Activated CD8-positive, alpha-beta memory T cell treated with anti-CD3 and anti-CD28 coated beads, Interleukin-2, amount 50 U/mL, for 4 hours (primary cell): ENCODE measurements at places on chromosomes 1 and 21.

GRCh38 chr1:172356620-172357019 is 63.9 kb upstream of the C1orf105 start:
- no peak for DNase-seq

- DNase-seq = no peak
Observed at GRCh38 chr1:31879981-31880608, 58.1 kb downstream of the PTP4A2 start.

- DNase-seq = no peak
Observed at GRCh38 chr1:2165646-2166045, 28.9 kb downstream of the FAAP20 start.

- no peak for DNase-seq
Observed at GRCh38 chr1:99218572-99218971, 45.7 kb upstream of the PLPPR4 start.

DNA sequence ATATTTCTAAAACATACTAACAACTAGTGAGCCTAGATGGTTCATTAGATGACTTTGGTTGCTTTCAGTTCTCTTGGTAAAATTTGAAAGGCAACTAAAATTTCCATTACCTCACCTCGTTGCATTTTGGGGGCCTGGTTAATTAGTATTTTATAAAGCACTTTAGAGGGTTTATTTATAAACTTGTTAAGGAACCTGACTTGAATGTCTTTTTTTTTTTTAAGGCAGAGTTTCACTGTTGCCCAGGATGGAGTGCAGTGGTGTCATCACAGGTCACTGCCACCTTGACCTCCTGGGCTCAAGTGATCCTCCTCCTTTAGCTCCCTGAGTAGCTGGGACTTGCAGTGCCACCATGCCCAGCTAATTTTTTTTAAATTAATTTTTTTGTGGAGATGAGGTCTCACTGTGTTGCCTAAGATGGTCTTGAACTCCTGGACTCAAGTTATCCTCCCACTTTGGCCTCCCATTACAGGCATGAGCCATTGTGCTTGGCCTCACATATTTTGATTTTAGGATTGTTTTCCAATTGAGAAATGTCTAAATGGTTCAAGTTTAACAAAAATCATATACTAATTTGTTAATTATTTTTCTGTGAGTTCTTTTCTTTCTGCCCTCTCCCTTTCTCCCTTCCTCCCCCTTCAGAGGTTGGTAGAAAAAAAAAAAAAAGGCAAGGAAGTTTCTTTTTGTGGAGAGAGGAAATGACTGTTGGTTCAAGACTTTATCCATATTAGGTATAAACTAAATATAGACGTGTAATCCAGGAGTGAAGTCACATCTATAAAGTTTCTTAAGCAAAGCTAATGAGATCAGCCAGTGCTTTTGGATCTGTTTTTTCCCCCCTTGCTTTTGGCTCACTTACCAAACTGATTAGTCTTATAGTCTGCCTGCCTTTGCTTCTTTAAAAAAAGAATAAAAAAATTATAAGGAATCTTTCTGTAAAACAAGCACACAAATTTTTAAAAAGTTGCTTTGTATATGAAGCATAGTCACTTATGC is 24.7 kb downstream of the CLIC4 start:
- no peak for DNase-seq

- DNase-seq = no peak
Observed at GRCh38 chr1:111516005-111516535, 12.6 kb upstream of the ADORA3 start.

- no peak for DNase-seq
Observed at GRCh38 chr1:84771895-84772294, 81.6 kb upstream of the SSX2IP start.

DNA sequence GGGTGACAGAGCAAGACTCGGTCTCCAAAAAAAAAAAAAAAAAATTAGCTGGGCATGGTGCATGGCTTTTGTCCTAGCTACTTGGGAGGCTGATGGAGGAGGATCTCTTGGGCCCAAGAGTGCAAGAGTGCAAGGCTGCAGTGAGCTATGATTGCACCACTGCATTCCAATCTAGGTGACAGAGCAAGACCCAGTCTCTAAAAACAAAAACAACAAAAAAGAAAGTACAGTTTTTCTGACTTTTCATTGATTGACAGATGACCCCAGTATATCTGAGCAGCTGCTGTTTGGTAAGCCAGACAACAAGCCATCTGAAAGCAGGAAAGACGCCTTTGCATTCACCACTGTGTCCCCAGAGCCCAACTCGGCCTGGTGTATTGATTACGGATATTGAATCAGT is 10.9 kb upstream of the DPT start:
- no peak for DNase-seq

- no peak for DNase-seq
Observed at GRCh38 chr1:226679262-226679661, 59.8 kb downstream of the ITPKB start.

DNA sequence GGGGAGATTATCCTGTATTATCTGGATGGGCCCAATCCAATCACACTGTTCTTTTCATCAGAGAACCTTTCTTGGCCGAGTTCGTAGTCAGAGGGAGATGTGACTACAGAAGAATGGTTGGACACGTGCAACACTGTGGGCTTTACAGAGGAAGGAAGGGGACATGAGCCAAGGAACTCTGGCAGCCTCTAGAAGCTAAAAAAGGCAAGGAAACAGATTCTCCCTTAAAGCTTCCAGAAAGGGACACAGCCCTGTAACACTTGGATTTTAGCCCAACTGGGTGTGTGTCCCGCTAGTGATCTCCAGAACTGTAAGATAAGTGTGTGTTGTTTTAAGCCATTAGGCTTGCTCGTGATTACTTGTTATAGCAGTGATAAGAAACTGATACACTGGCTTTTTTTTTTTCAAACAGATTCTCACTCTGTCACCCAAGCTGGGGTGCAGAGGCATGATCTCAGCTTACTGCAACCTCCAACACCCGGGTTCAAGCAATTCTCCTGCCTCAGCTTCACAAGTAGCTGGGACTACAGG is 53.9 kb upstream of the FBXO28 start:
- no peak for DNase-seq

DNA sequence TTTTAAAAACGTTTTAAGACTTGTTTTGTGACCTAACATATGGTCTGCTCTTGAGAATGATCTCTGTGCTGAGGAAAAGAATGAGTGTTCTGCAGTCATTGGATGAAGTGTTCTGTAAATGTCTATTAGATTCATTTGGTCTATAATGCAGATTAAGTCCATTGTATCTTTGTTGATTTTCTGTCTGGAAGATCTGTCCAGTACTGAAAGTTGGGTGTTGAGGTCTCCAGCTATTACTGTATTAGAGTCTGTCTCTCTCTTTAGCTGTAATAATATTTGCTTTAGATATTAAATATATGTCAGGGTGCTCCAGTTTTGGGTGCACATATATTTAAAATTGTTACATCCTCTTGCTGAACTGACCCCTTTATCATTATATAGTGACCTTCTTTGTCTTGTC is 43.2 kb downstream of the CELF3 start:
- DNase-seq = no peak

GRCh38 chr1:89930579-89930978 is 64.3 kb upstream of the ZNF326 start:
- DNase-seq = no peak

DNA sequence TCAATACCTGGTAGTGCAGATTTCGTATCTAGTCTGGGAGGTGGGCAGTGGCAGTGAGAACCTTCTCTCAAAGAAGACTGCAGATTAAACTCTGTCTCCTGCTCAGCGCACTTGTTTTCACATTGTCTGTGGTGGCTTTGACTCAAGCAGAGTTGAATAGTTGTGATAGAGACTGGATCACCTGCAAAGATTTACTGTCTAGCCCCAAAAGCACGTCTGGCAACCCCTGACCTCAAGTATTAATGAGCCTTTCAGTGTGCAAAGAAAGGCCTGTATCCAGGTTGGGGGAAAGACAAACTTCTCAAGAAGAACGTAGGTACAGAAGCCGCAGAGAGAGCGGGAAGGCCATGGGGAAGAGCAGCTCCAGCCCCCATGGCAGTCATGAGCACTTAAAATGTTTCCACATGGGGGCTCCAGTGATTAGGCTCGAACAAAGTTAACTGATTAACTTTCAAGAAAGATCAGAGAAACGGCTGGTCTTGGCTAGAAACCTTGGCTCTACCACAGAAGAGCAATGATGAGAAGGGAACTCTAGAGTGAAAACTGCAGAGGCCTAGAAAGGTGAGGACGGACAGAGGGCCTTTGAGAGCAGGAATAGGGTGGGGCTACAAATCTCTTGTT is 15.2 kb downstream of the HENMT1 start:
- no peak for DNase-seq

GRCh38 chr1:162912061-162912667 is 51.2 kb upstream of the CCDC190 start:
- no peak for DNase-seq

GRCh38 chr1:182368903-182369302 is 22.7 kb downstream of the GLUL start:
- DNase-seq = no peak

DNA sequence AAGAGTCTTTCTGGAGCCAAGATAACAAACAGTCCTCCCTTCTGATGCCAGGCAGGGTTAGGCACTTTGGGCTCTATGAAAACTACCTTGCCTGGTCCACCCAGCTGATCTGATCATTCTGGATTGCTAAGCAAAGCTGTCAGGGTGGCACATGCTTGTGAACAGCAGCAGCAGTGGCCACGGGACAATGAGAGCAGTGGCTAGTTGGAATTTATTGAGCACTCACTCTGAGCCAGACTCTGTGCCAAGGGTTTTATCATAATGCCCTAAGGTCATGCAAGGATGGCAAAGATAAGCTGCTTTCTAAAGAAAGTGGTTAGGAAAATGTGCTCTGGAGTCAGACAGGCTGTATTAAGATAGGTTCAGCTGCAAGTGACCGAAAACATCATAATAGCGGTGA is 390.4 kb upstream of the VAMP3 start:
- no peak for DNase-seq

GRCh38 chr1:151809985-151810556 is 4.9 kb upstream of the LINGO4 start:
- no peak for DNase-seq

GRCh38 chr1:188888386-188888785 is 1589.3 kb downstream of the BRINP3 start:
- no peak for DNase-seq

DNA sequence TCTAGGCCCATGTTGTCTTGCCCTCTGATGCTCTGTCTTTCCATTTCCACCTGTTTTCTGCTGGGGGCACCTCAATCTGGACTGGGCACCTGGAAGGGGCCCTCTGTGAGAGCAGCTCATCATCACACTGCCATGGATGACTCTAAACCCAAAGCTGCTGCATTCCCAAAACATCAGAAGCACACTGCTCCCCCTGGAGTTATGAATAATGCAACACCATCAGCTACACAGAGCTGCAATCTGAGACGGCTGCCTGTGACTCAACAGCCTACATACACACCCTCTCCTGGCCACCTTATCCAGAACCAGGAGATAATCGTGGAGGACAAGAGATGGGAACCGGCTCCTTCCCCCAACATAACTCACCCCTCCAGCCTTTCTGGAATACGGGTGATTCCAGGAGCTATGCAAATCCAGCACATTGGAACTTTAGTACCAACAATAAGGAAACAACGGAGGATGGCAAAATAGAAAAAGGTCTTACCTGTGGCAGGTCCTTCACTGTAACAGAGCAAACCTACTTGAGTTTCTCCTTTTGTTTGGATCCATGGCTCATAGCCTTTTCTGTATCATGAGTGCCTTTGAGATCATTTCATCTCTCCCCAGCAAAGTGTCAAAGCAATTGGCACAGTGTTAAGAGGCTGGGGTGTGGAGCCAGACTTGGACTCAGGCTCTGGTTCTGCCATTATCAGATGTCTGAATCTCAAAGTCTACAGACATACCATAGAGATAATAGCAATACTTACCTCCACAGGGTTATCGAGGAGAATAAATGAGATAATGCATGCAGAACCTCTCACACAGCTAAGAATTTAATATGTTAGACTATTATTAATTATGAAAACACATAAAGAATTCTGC is 29.3 kb downstream of the AK2 start:
- no peak for DNase-seq

DNA sequence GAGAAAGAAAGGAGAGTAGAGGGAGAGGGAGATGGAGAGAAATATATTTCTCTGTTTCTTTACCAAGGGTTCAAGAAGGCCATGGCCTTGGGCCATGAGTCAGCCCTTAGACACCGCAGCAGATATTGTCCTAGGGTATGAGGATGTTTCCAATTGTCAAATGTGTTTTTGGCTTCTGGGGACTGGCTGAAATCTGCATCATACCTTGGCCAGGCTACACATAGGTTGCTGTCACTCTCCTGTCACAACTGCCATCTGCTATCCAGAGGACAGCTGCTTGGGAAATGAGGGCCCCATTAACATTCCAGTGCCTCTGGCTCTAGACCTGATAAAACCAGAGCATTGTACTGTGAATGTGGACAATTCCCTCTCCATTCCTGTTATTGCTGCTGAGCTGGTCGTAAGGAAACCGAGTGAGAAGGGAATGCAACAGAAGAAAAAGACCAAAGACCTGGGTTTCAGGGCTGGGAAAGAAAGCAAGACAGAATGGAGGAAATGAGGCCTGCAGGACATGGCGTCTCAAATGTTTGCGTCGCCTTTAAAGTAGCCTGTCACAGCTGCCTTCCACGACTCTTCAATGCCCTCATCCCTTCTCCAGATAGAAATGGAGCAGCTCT is 8.8 kb upstream of the PIGC start:
- DNase-seq = no peak

- no peak for DNase-seq
Observed at GRCh38 chr1:165454091-165454610, 9.2 kb upstream of the RXRG start.

GRCh38 chr1:214632091-214632490 is 29.1 kb downstream of the CENPF start:
- DNase-seq = no peak

DNA sequence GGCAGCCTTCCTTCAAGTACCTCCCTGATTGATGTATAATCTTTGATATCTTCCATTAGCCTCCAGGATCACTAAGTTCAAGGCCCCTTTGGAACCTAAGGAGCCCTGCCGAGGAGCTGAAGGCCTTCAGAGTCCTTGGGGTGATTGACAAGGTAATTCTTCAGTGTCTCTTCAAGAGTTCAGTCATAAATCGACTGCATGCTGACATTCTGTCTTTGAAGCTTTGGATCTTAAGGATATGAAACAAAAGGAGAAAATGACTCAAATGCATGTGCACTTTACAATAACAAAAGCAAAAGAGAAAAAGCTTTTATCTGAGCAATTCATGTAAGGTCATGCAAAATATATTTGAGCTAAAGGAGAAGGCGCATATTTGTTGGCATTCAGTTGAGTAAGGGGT is 125.3 kb downstream of the RPS6KC1 start:
- DNase-seq = no peak

DNA sequence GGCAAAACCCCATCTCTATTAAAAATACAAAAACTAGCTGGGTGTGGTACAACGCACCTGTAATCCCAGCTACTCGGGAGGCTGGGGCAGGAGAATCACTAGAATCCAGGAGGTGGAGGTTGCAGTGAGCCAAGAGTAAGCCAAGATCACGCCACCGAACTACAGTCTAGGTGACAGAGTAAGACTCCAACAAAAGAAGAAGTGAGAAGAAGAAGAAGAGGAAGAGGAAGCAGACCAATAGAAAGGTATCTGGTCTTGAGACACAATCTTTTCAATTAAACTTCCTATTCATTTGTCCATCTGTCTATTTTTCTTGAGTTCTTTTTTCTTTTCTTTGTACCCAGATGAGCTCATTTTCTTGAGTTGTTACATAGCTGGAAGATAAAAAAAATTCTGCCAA is 55.7 kb upstream of the ACADM start:
- no peak for DNase-seq
